ENCODE measurements at places on chromosomes 13 and 19. TPM values are rescaled to one million over a fixed set of nuclear protein-coding genes. Genes with fewer than 3 reads are reported as not detected.

CGB3 gene
- not detected for total RNA-seq

NAPSA gene
- total RNA-seq: 0.72 TPM

FGF9 gene
- total RNA-seq: under 0.01 TPM

PDE4A gene
- total RNA-seq: 0.64 TPM

PROZ gene
- not detected for total RNA-seq

PCDH8 gene
- not detected for total RNA-seq

FXYD7 gene
- not detected for total RNA-seq
